ENCODE measurements at places on chromosomes 7 and 10.

DNA sequence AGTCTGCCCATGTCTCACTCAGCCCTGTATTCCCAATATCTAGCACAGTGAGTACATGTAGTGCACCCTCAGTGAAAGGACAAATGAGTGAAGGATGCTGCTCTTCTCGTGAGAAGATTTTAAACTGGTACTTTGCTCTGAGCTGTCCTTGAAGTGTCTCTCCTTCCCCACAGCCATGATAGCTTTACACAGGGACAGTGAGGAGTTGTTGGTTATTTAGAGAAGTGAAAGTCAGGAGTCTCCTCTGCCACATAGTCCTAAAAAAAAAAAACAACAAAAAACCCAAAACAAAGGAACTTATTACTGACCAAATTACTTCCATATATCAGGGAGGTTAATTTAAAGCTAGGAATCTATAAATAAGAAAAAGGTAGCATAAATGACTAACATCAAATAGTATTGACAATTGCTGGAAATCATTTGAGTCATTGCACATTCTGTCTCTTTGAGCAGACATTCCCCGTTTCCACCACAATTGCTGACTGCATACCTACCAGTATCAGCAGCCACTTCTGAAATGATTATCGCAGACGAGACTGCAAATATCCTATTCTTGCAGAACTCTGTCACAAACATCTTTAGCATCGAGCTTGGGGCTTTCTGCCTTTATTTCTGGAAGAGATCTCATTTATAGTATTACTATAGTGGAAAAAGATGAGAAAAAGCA lies 202.1 kb downstream of the PTEN start:
- no peak for DNase-seq

GRCh38 chr7:125828153-125828700 lies 898.6 kb upstream of the POT1 start:
- DNase-seq = no peak

DNA sequence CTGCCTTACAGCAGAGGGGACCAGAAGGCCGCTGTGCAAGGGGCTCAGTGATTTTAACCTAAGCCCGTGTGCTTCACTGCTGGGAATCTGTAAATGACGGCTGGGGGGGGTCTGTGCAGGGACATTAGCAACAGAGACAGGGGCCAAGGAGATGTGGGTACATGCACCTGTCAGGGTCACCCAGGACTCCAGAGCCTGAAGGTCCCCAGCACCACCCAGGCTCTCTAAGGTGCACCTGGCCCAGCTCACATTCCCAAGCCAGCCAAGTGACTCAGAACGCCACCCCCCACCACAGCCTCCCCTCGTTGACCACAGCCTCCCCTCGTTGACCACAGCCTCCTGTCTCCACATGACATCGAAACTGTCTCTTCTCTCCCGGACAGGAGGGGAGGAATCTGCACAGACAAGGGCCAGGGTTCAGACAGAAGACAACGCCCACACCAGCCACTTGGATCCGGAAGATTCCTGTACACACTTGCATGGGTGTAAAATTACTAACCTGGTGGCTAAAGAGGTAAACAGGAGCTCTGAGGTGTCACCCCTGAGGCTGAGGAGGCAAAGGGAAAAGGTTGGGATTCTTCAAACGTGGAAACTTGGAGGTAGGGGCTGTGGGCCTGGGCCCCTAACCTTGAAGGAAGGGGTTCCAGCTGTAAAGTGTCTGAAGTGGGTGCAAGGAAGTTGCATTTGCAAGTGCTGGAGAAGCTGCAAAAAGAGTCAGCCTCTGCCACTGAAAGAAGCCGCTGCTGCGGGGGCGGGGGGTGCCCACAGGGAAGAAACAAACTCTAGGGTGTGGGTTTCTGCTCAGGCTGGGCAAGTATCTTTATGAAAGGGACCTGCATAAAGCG lies 27.0 kb downstream of the CALML3 start:
- peak; percentile 90 for DNase-seq

GRCh38 chr7:19674266-19674960 lies 34.4 kb downstream of the POLR1F start:
- no peak for DNase-seq

- no peak for DNase-seq
Observed at GRCh38 chr7:11591943-11592342, 240.1 kb downstream of the THSD7A start.

DNA sequence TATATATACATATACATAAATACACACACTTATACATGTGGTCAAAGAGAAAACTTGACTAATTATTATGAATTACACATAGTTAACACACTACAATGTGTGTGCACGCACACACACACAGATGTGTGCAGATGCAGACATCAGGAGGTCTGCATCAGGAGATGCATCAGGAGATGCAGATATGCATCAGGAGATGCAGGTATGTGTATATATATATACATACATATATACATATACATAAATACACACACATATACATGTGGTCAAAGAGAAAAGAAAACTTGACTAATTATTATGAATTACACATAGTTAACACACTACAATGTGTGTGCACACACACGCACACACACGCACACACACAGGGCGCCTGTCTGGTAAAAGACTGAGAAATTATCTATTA lies 31.3 kb upstream of the MDFIC start:
- DNase-seq = no peak

GRCh38 chr7:20284771-20285143 lies 45.9 kb upstream of the ITGB8 start:
- no peak for DNase-seq

GRCh38 chr10:110739811-110740271 lies 95.7 kb downstream of the RBM20 start:
- DNase-seq = no peak

DNA sequence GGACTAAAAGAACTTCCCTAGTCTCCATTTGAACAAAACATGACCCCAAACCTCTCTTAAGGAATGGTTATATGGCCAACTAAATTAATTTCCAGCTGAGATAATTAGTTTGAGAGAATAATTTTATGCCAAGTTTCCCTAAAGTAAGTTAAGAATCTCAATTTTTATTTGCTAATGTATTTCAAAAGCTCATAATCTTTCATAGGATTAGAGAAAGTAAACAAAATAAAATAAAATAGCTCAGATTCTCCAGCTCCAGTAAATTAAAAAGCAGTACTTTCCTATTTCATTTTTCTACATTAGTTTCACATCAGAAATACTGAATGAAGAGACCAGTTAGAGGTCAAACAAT lies 44.4 kb downstream of the ENO4 start:
- DNase-seq = no peak

Measured in colonic mucosa (tissue), 4 donors.